NCI-H187 (cell line): ENCODE measurements at places on chromosomes 4 and X.
A peak's percentile ranks its signal among the peaks of the same experiment; 100 is the strongest.

GRCh38 chr4:88999392-88999930, 57.5 kb downstream of the FAM13A start:
- DNase-seq, result peak; percentile 68

DNA sequence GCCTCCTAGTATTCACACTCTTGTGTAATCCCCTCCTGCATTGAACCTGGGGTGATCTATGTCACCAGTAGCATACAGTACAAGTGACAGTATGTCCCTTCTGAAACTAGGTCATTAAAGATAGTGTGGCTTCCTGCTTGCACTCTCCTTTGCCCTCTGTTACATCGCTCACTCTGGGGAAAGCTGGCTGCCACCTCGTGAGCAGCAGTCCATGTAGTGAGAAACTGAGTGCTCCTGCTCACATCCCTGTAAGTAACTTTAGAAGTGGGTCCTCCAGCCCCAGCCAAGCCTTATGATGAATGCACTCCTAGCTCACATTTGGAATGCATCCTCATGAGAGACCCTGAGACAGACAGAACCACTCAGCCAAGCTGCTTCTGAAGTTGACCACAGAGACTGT, 89.8 kb upstream of the TNIP3 start:
- DNase-seq, result no peak

DNA sequence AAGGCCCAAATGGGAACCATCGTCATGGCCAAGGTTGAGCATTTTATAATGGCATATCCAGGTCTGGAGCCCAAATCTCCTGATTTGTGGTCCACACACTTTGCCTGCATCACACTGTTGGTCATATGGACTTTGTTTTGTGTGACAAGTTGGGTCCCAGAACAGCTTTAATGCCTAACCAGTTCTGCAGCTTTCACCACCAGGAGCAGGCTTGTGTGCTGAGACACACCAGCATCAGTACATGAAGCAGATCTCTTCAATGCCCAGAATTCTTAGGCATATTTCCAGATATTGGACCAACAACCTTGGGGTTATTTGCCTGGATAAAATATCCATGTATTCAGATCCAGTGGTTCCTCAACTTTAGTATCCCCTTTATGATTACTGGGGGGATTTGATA, 371.3 kb downstream of the FBXW7 start:
- DNase-seq, result no peak

- peak; percentile 83 for DNase-seq
Measured at GRCh38 chr4:181504924-181505323, 738.3 kb upstream of the TENM3 start.

DNA sequence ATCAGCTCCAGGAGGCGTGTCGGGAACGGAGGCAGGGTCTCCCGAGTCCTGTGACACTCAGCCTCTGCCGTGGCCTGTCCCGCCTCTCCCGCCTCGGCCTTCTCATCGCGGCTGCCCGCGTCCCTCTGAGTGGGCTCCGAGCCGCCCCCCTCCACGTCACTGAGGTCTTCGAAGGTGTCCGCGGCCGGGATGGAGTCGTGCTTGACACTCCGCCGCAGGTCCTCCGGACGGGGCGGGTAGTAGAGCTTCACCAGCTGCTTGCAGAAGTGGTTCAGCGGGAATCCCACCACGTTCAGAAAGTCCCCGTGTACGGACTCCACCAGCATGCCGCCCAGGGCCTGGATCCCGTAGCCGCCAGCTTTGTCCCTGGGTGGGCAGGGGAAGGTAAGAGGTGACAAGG, 25.0 kb downstream of the ASMTL start:
- no peak for DNase-seq

- DNase-seq, result no peak
Measured at GRCh38 chr4:98749206-98749605, 90.8 kb upstream of the TSPAN5 start.

DNA sequence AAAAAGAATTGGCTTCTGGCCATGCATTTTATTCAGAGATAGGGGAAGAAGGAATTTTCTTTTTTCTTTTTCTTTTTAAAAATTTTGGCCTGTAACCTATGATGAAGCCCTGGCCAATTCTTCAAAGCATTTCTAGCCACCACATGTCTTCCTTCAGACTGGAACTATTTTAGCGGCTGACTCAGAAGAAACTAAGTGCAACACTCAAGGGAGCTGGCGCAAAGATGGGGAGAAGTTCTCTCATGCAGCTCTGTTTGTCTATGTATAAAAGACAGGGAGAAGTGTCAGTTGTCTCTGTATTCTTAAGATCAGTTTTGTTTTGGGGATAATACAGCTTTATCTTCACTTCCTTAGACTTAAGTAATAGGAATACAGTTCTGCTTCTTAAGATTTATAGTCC, 46.1 kb downstream of the MBNL3 start:
- DNase-seq, result no peak

GRCh38 chr4:128847082-128847724, 37.7 kb downstream of the JADE1 start:
- no peak for DNase-seq

DNA sequence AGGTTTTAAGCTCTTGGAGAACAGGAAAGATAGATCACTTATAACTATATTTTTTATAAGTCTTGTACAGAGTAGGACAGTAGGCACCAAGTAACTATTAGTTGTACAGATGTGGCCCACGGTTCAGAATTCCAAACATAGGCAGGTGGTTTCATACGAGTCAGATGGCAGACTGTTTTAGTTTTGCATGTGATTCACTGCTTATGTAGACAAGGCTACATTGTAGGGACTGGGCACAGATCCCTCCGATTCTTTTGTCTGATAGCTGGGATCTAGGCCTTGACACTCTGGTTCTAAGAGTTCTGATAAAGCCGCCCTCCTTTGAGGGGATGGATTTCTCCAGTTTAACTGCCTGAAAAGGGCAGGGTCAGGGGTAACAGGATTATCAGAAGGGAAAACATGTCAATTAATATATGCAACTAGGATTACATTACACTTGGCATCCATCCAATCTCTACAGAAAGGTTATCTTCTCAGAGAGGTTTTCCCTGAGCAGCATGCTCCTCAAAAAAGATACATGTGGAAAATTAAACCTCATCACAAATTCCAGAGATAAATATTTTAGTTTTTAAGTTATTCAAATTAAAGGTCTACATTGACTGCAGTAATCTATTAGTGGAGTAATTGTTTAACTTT, 87.8 kb downstream of the SPRY1 start:
- no peak for DNase-seq

GRCh38 chr4:114997576-114998247, 115.7 kb downstream of the NDST4 start:
- DNase-seq, result no peak

DNA sequence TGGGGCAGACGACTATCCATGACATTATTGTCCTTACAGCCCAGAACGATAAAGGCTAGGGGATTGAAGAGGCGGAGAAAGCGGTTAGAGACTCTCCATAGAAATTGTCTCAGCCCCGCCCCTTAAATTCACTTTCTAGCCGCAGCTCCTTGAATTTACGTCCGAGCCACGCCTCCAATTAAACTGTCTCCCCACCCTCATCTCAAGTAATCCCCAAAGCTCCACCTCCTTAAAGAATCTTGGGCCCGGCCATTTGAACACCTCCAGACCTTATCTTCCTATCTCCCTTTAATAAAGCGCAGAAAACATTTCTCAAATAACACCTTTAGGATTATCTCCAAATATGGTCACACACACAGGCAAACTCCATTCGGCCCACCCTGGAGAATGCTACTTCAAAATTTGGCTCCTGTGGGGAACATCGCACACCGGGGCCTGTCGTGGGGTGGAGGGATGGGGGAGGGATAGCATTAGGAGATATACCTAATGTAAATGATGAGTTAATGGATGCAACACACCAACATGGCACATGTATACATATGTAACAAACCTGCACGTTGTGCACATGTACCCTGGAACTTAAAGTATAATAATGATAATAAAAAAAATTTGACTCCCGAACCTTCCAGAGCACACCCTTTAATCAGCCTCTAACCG, 7.2 kb upstream of the MAGIX start:
- peak; percentile 11 for DNase-seq

DNA sequence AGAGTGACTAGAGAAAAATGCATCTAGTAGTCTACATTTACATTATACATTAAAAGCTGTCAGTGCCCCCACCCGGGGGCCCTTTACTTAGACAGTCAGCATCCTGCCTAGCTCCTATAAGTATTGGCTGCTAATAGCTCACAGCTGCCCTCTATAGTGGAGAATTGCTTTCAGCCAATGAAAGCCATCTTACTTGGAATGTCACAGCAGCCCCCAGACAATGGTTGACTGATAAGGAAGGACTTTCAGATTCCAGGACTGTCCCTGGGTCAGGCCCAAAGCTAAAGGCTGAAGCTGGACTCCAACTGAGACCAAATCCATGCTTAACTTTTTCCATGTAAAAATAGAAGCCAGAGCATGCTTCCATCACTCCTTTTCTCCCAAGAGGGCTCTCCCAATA, 196.9 kb downstream of the ANKRD50 start:
- no peak for DNase-seq

GRCh38 chr4:40258627-40259026, 61.8 kb downstream of the RHOH start:
- DNase-seq, result no peak

- no peak for DNase-seq
Measured at GRCh38 chrX:18956303-18957032, 27.4 kb downstream of the PHKA2 start.

DNA sequence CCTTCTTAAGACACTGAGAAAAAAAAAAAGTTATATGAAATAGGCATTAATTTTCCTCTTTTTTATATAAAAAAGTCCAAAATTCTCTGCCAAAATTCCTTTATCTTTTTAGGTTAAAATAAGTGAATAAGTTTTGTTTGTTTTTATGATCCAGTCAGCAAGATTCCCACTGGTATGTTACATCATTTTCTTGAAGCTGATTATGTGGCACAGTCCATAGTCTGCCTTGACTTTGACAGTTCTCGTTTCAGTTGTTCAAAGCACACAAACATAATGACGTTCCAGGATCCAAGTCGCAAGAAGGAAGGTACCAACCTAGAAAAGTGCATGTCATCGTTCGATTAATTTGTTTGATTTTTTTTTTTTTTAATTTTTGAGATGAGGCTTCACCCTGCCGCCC, 9.1 kb downstream of the UCP1 start:
- no peak for DNase-seq

DNA sequence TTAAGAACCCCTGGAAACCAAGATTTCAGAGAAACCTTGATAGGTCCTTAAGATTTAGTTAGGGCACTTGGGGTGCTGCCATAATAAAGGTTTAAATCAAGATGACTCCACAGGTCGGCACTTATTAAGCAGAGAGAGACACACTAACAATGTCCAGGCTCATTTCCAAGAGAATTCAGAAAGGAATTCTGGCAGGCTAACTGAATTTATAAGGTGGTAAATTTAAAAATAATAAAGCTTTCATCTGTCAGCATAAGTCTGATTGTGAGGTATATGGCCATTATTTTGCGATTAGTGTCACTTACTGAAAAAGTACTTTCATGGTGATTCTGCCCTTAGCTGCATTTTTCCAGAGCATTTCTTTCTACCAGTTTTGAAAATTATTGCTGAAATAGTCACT, 472.7 kb downstream of the ARAP2 start:
- DNase-seq, result no peak

DNA sequence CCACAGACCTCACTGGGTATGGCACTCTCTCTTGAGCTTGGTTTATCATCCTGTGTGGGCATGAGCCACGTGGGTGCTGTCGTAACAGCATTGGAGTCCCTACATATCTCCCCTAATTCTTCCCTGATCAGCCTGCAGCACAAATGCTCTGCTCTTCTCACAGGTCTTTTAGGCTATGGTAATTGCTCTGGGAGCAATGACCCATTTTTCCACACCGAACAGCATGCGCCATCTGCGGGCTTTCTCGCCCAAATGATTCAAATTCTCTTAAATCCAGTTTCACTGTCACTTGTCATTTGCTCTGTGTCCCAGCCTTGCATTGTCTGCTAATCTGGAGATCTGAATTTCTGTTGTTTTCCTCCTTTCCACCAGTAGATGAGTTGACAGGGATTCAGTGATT, 48.9 kb upstream of the GATB start:
- no peak for DNase-seq

DNA sequence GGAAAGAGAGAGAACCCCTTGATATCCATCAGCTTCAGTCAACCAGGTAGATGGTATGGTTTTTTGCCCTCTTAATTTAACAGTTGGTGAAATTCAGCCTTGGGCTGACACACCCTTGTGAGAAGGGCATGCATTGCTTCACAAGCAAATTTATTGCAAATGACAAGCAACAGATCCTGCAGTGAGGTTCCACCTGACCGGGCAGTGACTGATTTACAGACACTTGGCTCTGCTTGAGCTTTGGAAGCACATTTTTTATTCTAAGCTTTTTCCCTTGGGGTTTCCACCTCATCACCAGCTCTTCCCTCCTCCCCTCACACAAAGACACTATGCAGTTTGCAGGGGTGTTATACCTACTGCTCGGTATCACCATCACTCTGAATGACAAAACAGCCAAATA, 28.3 kb upstream of the SERTM2 start:
- peak; percentile 28 for DNase-seq

- no peak for DNase-seq
Measured at GRCh38 chr4:53559021-53559620, 32.2 kb downstream of the LNX1 start.

GRCh38 chr4:110049951-110050925, 137.6 kb downstream of the EGF start:
- no peak for DNase-seq

DNA sequence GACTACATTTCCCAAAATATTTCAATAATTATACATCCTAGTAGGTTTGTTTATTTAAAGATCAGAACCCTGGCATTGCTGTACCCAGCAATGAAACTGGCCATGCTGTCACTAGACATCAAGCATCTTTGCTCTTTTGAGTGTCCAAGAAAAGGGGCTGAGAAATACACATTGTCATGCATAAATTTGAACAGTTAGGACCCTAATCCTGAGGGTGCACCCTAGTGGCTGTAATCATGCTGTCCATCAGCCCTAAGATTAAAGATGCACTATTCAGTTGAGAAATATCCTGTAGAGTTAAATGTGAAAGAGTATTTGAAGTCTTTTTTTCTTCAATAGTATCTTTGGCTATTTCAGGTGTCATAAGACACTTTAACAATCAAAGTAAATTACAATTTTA, 108.8 kb downstream of the NFKB1 start:
- no peak for DNase-seq

GRCh38 chr4:20394512-20394911, 142.8 kb downstream of the SLIT2 start:
- no peak for DNase-seq

- no peak for DNase-seq
Measured at GRCh38 chr4:122540838-122541237, 80.0 kb downstream of the IL21 start.

DNA sequence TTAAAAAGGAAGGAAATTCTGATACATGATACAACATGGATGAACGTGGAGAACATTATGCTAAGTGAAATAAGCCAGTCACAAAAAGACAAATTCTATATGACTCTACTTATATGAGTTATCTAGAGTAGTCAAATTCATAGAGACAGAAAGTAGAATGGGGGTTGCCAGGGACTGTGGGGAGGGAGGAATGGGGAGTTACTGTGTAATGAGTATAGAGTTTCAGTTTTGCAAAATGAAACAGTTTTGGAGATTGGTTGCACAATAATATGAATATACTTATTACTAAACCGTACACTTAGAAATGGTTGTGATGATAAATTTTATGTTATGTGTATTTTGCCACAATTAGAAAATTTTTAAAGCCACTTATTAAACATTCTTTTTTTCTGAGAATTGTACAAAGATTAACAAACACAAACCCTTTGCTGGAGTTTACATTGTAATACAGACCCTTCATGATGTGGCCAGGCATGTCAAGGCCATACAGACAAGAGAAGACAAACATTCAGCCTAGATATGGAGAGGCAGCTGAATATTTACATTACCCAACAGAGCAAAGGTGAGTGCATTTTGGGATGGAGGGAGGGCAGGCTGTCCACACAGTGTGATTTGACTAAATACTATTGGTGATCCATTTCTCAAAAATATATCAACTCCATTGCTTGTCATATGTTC, 21.2 kb upstream of the GPC3 start:
- DNase-seq, result no peak
